ENCODE measurements at places on chromosomes 7 and 10.

- no peak for DNase-seq
These were observed 38.0 kb downstream of the LIMK1 start for GRCh38 chr7:74121401-74122249.

DNA sequence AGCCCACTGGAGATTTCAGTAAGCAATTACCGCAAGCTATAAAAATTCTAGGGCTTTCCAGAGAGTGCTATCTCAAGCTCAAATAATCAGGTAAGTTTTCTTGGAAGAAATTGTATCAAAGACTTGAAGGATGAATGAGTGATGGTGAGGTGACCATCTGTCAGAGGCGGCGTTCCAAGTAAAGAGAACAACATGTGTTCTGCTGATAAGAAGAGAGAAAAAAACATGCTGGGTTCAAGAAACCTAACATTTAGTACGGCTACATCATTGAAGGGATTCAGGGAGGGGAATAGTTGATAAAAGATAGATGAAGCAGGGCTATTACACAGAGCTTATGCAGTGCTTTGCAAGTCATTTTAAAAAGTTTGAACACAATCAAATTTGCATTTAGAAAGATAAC is 100.7 kb downstream of the GNAI1 start:
- DNase-seq, result no peak

DNA sequence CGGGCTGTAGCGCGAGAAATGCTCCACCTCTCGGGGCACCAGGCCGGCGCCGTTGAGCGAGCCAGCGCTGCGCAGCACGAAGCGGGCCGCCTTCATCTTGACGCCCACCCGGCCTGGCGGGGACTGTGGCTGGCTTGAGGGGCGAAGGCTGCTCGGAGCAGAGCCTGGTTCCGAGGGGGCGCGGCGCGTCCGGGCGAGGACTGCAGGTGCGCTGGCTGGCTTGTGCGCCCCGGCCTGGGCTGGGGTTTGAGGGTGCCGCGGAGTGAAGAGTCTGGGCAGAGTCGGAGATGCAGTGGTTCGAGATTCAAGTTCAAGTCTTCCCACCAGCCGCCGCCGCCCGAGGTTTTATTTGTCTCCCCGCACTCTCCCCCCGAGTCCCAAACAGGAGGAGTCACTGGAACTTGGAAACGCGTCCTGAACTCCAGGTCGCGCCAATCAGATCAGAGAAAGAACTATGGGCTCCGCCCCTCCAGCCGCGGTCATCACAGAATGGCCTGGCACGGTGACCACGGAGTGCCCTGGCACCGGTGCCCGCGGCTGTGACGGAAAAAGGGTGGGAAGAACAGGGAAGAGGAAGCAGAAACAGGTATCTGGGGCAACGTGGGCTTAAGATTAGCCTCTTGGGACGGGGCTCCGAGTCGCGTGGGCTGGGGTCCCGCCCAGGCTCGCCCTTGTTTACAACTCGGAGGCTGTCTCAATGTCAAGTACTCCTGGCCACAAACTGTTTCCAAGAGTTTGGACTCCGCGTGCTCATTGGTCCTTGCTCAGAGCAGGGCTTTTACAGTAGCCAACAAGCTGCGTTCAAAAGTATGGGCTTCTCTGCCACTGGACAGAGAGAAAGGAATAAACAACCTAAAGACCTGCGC is at the start of gene PDK4:
TSS of gene PDK4 (minus strand) at position 319 of the 866 bp plus-strand sequence. CDS start at position 96, 223 bp downstream.
- DNase-seq, result peak; percentile 76

DNA sequence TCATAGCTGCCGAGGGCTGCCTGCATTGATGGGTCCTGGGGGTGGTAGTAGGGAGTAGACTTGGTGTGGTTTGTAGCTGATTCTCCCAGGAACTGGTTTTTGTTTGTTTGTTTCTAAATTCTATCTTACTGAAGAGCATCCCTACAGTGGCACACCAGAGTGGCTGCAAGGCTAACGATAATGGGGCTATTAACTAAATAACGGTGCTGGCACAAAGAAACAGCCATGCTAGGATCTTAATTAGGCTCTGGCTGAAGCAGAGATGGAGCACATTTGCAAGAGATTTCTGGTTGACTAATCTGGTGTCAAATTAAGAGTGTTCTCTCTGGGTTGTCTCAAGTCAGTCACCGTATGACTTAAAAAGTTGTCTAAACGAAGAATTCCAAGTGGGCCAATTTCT is 590.0 kb downstream of the NRG3 start:
- DNase-seq, result no peak

DNA sequence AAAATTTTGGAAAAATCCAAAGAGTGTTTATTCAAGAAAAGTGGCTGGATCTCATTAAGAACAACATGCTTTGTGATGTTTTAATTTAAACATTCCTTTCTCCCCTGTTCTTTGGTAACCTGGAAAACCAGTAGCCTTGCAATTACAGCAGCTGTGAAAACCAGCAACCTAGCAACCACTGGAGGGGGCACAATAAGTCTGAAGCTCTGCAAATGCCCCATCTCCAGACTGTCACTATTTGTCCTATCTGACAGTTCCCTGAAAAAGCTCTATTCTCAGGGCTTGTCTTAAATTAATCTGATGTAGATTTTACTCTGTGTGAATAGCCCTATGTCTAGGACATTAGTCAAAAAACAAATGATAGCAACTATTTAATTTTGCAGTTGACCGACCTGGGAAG is 137.6 kb upstream of the THSD7A start:
- DNase-seq, result no peak

DNA sequence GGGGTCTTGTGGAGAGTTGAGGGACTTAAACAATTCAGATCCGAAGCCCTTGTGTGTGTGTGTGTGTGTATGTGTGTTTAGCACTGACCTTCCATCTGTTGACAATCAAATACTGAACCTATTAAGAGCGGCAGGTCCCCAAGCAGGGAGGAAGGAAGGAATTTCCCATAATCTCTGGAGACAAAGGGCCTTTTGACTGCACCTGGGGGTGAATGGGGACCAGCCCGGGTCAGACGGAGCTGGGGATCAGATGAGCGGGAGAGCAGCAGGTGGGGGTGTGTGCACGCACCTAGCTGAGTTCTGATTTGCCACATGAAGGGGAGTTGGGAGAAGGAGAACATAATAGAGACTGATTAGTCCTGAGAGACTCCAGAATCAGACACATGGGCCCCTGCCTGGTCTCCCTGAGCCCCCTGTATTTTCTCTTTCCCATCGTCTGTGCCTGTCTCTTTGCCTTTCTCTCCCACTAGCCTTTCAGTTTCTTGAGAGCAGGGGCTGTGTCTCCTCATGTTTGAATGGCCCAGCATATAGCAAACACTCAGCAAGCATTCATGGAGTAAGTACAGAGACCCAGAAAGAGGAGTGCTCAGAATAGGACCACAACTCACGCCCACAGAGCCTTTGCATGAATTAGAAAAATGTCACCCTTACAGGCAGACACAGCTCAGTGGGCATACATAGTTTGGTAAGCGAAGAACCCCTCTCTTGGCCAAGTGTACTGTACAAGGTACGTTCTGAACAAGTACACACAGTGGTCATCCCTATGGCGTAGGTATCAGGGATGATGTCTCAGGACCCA is 288.3 kb upstream of the HABP2 start:
- DNase-seq, result no peak

DNA sequence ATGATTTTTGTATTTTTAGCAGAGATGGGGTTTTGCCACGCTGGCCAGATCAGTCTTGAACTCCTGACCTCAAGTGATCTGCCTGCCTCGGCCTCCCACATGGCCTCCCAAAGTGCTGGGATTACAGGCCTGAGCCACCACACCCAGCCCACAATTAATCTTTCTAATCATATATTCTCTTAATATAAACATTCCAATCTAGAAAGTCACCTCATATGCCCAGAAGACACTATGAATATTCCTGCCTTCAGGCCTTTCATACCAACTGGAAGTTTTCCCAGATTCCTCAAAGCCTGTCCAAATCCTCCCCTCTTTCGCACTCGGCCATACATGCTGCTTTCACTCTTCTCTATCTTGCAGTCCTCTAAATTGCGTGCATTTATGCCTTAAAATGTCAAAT is 32.6 kb downstream of the PDZD8 start:
- DNase-seq, result no peak

DNA sequence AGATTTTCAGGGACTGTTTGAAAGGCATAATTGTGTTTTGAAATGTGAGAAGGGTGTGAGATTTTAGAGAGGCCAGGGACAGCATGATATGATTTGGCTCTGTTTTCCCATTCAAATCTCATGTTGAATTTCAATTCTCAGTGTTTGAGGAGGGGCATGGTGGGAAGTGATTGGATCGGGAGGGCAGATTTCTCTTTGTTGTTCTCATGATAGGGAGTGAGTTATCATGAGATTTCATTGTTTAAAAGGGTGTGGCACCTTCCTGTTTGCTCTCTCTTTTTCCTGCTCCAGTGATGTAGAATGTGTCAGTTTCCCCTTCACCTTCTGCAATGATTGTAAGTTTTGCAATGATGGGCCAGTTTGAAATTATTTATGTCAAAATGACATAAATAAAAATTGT is 113.0 kb upstream of the PCDH15 start:
- no peak for DNase-seq

DNA sequence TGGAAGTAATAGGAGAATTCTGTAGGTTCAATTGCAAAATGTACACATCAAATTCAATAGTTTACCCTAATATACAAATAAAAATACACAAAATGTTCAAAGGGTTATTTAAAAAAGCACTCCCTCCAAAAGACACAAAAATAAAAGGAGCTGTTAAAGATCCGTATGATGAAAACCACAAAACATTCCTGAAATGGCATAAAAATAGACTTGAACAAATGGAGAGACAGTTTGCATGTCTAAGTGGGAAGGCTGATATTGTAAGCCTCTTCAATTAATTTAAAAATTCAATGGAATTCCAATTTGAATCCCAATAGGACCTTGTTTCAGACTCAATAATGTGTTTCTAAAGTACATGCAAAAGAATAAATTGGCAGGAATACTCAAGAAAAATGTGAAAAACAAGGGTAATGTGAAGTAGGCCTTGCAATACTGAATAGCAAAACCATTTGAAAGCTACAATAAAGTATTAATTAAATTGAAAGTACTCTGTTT is 38.0 kb upstream of the INSYN2A start:
- no peak for DNase-seq

DNA sequence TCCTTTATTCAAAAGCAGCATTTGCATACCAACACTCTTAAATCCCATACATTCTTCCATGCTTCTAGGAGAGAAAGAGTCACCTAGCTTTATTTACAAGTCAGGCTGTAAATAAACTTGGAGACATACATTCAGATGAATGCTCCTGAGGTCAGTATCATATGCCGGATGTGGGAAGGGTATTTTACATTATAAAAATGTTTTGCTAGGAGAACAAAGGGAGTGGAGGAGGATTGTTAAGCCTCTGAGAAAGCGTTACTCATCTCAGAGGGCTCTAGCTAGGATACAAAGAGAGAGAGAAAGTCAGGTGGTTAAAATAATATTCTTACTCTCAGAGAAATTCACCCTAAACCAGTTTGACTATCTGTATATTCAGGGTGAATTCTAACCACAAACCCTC is 300.9 kb upstream of the NPSR1 start:
- DNase-seq, result no peak

DNA sequence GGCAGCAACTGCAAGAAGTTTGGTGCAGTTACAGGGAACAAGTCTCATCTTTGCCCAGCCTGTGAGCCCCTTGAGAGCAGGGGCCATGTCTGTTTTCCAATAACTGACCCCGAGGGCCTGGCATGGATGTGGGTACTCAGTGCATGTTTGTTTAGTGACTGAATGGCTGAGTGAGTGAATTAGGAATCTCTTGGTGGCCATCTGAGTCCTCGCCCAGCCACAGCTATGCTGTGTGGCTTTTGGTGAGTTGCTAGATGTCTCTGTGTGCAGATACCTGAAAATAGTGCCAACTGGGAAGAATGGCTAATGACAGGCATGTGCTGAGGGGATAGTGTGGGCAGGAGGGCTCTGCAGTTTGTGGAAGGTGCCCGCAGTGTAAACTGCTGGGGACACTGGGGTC is 54.4 kb upstream of the PCBD1 start:
- DNase-seq, result no peak

GRCh38 chr10:70552586-70552985 is 50.0 kb downstream of the PRF1 start:
- no peak for DNase-seq

- no peak for DNase-seq
These were observed 6.2 kb downstream of the PLXNA4 start for GRCh38 chr7:132569884-132570614.

DNA sequence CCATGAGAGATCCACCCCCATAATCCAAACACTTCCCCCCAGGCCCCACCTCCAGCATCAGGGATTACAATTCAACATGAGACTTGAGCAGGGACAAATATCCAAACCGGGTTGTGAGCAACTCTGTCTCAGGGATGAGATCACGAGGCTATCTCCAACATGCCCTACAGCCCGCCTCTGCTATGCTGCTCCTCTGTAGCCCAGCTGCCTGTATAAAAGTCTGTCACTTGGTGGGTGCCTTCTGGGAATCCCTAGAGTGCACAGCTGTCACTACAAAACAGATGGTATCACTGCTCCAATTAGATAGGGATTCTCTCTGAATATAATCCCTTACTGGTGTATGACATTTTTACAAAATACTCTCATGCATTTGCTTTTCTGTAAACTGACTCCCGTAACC is 114.9 kb upstream of the NANOS1 start:
- no peak for DNase-seq

DNA sequence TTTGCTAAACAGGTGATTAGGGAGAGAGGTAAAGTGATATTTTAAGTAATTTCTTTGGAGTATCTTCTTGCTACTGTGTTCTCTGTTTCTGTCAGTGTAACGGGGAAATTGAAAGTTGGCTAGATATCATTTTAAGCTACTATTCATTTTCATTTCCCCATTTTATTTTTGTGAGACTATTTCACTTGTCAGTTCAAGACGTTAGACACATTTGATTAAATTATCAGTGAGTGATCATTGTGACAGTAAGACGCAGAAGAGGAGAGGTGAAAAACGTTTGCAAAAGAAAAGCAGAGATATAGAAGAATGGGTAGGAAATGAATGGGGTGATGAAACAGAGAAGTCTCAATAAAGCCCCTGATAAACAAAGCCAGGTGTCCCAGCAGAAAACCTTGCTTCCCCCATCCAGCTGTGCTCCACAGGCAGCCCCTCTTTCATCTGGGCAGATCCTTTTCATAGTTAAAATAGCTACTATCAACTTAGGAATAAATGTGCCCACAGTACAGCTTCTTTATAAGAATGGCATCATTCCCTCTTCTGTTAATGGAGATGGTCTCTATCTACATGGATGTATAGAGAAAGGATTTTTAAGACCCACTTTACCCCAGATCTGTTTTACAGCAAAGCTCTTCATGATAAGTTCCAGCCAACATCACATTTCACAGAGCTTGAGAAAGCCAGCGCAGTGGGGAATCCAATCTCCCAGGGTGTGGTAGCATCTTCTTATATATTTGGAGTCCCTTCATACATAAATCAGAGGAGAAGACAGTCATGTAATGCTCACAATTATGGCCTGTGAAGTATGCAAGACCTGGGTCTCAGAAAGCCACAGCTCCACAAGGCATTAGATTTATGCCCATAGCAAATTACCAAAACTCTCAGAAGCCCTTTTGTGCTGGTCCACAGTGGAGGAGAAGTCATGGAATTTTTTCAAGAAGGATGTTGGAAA is 138.1 kb upstream of the ITGB1 start:
- DNase-seq, result no peak

DNA sequence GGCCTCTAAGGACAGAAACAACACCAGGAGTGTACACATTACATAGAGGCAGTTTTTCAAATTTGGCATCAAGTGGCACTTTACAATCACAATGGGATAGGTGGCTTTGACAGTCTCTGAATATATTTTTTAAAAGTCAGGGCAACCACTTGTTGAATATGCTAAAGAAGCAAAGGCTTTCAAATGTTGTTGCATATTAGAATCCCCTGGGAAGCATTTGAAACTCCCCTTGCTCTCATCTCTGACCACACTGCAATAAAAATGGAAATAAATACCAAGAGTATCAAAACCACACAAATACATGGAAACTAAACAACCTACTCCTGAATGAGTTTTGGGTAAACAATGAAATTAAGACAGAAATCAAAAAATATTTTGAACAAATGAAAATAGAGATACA is 106.5 kb upstream of the RAB11FIP2 start:
- no peak for DNase-seq
